Inflammatory macrophage treated with lipopolysaccharide for 1 hour (primary cell): ENCODE measurements at places on chromosomes 6 and 20.

GRCh38 chr20:57491373-57491772 is 33.6 kb downstream of the CTCFL start:
- no peak for DNase-seq

DNA sequence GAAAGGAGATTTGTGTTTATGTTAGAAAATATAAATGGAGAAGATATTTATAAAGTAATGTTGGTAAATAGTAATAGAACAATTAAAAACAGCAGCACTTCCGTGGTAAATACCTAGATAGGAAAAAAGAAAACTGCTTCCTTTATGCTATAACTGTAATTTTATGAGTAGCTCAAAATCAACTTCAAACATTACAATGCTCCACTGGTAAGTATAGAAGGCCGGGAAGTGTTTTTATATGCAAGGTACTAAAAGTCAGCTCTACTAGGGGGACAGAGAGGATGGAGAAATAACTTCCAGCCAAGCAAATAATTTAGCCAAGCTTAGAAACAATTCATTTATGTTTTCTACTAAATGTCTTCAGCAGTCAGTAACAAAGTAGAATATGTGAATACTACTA is 56.7 kb downstream of the ARHGAP18 start:
- DNase-seq: no peak

DNA sequence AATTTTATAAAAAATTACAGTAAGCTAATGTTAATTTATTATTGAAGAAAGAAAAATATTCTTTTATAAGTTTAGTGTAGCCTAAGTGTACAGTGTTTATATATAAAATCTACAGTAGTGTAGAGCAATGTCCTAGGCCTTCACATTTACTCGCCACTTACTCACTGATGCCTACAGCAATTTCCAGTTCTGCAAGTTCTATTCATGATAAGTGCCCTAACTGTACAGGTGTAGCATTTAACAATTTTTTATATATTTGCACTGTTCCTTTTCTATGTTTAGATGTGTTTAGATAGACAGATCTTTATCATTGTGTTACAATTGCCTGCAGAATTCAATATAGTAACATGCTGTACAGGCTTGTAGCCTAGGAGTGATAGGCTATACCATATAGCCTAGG is 80.1 kb upstream of the HDAC2 start:
- no peak for DNase-seq

- DNase-seq: peak; percentile 86
Observed at GRCh38 chr6:140897804-140898573, 1234.7 kb upstream of the GJE1 start.

DNA sequence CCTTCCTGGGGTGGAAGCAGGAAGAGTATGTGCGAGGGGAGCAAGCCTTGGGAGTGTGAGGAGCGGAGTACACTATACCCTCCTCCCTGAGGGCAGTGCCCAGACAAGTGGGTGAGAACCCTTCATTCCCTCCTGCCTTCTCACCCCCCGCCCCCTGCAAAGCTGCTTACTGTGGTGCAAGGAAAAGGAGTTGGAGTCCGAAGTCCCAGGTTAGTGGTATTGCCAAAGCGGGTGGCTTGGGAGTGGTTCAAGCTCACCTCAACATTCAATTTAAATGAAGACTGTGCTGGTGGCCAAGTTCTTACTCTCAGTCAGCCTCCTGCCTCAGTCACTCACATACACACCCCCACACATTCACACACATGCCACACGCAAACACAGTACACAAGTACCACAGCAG is 74.7 kb upstream of the PRDM1 start:
- no peak for DNase-seq

DNA sequence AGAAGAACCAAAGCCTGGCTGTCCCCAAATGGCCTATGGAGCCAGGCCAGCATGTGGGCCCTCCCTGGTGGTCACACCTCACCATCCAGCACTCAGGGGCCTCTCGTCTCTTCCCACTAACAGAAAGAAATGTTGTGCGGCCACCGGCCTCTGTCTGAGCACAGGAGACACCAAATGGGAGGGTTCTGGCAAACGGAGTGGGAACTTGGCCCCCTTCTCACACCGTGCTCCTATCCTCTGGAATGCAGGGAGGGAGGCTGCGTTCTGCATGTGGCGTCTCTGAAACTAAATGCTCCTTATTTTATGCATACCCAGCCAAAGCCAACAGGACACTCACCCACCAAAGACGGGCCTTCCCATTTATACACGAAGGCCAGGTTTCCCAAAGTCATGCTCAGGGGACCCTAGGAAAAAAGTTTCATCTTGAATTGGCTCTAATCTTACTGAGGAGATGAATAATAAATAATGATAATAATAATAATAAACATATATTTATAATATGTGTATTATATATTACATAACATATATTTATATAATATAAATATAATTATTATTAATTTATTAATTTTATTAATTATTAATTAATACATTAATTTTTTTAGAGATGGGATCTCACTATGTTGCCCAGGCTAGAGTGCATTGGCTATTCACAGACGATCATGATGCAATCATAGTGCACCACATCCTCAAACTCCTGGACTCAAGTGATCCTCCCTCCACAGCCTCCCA is 102.4 kb downstream of the FOXF2 start:
- DNase-seq: no peak

GRCh38 chr6:82781620-82782204 is 283.9 kb downstream of the UBE3D start:
- no peak for DNase-seq
